ENCODE measurements at places on chromosomes 7 and 10. TPM values are rescaled to one million over a fixed set of nuclear protein-coding genes. Genes with fewer than 3 reads are reported as not detected.

Gene TMEM178B
- total RNA-seq, result 0.11 TPM

DNA sequence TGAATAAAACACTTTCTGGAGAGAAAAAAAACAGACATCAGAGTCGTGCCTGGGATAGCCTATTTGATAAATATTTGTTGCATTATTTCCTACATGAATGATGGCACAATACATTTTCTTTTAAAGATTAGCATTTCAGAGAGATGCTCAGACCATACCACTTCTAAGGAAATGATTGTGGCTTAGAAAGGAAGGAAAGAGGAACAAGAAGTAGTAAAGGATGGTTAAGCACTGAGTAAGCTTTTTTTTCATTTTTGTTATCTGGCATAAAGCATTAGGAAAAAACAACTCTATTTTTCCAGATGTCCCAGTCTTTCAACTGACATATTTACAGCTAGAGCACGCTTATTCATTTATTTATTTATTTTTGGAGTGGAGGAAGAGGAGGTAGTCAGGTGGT is 258.8 kb upstream of the TEX47 start:
- no peak for DNase-seq

GRCh38 chr7:129798616-129799349 is 154.0 kb downstream of the UBE2H start:
- no peak for DNase-seq

Gene ADAP1
- 65.6 TPM for total RNA-seq

DNA sequence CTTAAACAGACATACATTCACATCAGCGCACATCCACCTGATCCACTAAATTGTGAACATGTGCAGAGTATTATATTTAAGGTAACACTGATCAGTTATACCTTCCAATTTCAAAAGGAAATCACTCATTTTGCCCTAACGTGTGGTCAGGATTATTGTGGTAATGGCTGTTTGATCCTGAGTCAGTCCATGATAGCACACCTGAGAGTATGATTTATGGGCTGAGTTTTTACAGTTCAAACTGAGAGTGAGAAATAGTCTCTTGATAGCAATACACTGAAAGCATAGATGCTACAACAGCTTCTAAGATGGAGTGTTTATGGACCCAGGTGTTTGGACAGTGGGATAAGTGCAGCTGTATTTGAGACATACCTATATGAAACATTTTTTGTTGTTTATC is 96.7 kb downstream of the KIF20B start:
- DNase-seq, result no peak

GRCh38 chr10:21525367-21526187 is at the start of gene SKIDA1:
Gene SKIDA1, minus strand, starts transcription at chr10:21525682. Its CDS starts 7,860 bp downstream, at chr10:21517822.
- DNase-seq, result peak; percentile 96

DNA sequence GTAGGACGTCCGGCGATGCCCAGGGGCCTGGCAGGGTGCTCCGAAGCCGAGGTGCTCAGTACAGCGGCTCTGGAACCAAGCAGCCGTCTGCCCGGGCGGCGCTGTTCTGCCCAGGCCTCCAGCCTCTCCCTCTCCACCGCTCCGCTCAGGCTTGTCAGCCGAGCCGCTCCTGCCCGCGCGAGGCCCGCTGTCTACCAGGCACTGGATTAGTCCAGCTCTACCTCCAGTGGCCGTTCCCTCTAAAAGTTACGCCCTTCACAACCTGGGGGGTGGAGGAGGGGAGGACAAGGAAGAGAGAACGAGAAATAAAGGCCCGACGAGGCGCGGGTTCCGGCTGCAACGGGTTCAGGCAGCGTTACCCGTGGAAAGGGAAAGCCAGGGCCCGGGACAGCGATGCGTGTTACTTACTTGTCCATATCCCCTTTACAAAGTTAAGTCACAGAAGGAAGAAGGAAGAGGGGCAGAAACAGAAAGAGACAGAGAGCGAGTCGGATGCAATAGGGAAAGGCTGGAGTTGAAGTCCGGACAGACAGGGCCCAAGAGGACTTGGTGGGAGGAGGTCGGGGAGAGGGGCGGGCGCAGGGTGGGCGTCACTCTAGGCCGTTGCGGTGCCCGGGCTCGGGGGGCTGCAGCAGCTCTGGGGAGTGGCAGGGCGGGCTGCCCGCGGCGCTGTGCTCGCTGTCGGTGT is 2.8 kb downstream of the SP8 start:
- DNase-seq, result no peak

Gene SPDYE5
- not detected for total RNA-seq
